ENCODE measurements at places on chromosomes 11 and 22. TPM values are rescaled to one million over a fixed set of nuclear protein-coding genes. Genes with fewer than 3 reads are reported as not detected.

The DDX25 gene
- total RNA-seq, result not detected

- DNase-seq, result no peak
- no peak overlapping the region for H3K27ac ChIP-seq
- H3K27me3 ChIP-seq, result no peaks in the 10 kb centered on the region
- no peak overlapping the region for H3K4me3 ChIP-seq
Measured at GRCh38 chr11:46597609-46598219, 3.9 kb upstream of the AMBRA1 start.

- no peaks in the 10 kb centered on the region for H3K27me3 ChIP-seq
- H3K36me3 ChIP-seq, result no peaks in the 10 kb centered on the region
- H3K27ac ChIP-seq, result no peak overlapping the region
- no peak for DNase-seq
Measured at GRCh38 chr11:114876234-114876633, 197.9 kb downstream of the NXPE2 start.

DNA sequence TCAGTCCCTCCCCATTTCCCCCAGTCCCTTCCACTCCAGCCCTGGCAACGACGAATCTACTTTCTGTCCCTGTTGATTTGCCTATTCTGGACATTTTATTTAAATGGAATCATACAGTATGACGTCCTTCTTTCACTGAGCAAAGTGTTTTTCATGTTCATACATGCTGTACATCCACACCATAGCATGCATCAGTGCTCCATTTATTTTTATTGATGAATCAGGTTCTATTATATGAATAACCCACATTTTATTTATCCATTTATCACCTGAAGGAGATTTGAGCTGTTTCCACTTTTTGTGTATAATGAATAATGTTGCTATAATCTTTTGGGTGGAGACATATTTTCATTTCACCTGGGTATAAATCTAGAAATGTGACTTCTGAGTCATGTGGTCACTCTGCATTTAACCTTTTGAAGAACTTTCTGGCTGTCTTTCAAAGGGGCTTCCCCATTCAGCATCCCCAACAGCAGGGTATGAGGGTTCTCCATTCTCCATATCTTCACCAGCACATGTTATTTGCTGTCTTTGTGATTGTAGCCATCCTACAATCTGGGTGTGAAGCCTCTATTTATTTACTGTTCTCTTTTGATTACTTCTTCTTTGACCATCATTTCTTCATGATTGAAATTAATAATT lies 531.7 kb downstream of the ETS1 start:
- DNase-seq, result no peak
- H3K4me3 ChIP-seq, result no peak overlapping the region
- peaks cover 49% of the 10 kb centered on the region for H3K4me1 ChIP-seq
- no peaks in the 10 kb centered on the region for H3K27me3 ChIP-seq
- H3K27ac ChIP-seq, result no peak overlapping the region

DNA sequence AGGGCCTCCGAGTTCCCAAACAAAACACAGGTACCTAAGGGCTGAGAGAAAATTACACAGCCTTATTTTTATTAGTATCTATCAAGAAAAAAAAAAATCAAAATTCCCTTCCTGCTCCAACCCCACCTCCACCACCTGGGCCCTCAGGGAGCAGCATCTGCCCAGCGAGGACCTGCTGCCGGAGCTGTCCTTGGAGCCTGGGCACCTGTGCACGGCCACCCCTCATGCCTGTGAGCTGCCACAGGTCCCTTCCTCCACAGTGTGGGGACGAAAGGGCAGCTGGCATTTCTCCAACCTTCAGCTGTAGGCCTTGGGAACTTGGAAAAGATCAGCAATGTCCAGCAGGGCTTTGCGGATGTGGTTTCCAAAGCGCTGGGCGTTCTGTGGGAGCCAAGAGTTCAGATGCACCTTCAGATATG lies 6.3 kb upstream of the SYCE3 start:
- DNase-seq, result no peak
- H3K4me1 ChIP-seq, result no peaks in the 10 kb centered on the region
- peaks cover 27% of the 10 kb centered on the region for H3K36me3 ChIP-seq
- H3K27me3 ChIP-seq, result peaks cover 3% of the 10 kb centered on the region

- peaks cover 5% of the 10 kb centered on the region for H3K27me3 ChIP-seq
- no peak for DNase-seq
- H3K36me3 ChIP-seq, result no peaks in the 10 kb centered on the region
- no peak overlapping the region for H3K27ac ChIP-seq
- no peak overlapping the region for H3K4me3 ChIP-seq
Measured at GRCh38 chr11:59183771-59184170, 11.8 kb downstream of the DTX4 start.

DNA sequence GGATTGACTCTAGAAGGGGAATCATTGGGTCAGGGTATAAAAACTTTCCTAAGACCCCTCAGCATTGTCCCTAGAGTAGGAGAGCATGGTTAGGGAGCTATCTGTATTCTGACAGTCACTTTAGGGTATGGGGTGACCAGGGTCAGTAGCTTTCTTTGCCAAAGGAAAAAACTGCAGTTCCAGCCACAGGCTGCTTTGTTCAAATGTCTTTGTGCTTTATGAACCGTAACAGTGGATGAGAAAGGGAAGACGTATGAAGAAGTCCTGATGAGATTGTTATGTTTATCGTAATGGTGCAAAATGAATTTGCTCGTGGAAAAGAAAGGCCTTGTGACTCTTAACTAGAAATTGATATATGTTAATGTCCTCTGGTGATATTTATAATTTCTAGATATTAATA lies 30.0 kb downstream of the CYB5R2 start:
- no peak for DNase-seq
- H3K36me3 ChIP-seq, result no peaks in the 10 kb centered on the region
- no peak overlapping the region for H3K4me3 ChIP-seq

DNA sequence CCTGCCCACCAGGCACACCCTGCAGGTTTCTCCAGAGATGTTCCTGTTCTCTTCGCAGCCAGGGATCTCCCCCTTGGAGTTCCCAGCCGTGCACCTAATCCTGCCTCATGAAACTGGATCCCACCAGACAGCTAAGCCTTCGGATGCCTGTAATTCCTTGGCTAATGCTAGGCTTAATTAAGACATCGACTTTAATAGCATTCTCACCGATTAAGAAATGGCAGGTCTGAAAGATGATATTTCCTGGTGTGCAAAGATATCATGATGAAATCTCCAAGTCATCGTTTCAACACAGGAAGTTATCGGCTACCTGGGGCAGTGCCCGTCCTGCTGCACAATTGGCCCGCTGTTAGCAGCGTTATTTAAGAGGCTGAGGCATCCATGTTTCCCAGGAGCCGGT lies 41.5 kb upstream of the CCND1 start:
- H3K4me3 ChIP-seq, result no peak overlapping the region
- H3K4me1 ChIP-seq, result no peaks in the 10 kb centered on the region
- H3K36me3 ChIP-seq, result no peaks in the 10 kb centered on the region
